Left cardiac atrium (tissue), 4 donors: ENCODE measurements at places on chromosomes 7 and 10. TPM values are rescaled to one million over a fixed set of nuclear protein-coding genes. Genes with fewer than 3 reads are reported as not detected.

GRCh38 chr10:130121486-130122079 is 11.0 kb upstream of the C10orf143 start:
- DNase-seq: no peak

DNA sequence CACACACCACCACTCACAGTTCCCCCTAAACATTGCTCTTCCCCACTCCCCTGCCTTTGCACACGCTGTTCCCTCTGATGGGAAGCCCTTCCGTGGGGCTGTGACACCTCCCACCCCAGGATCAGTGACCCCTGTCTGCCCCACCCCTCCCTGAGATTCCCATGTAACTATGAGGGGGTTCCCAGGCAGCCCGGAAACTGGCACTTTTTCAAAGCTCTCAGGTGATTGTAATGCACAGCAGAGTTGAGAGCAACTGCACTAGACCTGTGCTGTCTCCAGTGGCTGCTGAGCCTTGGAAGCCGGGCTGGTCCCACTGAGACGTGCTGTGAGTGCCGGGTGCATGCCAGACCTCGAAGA is 29.8 kb downstream of the GPRIN2 start:
- DNase-seq: peak; percentile 24

GRCh38 chr10:104893701-104894100 is 252.6 kb downstream of the SORCS3 start:
- DNase-seq: no peak

GRCh38 chr10:32139223-32140073 is 83.2 kb upstream of the KIF5B start:
- DNase-seq: peak; percentile 90

- DNase-seq: no peak
Observed at GRCh38 chr7:137563981-137564380, 220.4 kb upstream of the PTN start.

DNA sequence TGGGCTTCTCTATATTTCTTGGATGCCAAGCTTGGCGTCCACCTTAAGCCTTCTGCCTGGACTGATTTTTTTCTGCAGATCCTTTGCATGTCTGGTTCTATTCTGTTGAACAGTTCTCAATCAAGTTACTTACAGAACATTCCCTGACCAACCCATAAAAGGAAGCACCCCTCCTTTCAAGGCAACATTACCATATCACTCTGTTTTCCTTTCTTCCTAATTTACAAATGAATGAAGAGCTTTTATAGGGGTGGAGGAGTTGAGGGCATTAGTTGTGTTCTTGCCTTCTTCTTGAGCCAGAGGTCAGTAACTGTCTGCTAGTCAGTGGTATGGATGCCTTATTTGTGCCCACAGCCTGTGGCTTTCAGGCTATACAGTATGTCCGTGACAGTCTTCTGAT is 361.0 kb downstream of the PHTF2 start:
- DNase-seq: no peak

DNA sequence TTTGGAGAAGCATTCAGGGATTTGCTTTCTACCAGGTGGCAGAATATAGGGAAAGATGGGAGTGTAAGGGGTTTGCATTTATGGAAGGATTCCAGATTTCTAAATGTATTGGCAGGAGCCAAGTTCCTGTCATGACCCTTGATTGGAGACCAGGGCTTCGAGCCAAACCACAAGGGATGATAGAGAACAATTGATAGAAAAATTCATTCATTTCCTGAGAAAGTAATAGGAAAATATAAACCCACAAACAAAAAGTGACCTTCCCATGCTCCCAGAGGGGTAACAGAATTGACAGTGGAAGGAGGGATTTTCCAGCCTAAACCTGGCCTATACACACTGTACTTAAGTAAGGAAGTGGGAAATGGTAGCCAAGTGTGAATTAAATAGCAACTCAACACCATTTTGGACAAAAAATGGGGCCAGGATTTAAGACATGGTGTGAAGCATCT is 22.4 kb upstream of the IFIT2 start:
- no peak for DNase-seq

DNA sequence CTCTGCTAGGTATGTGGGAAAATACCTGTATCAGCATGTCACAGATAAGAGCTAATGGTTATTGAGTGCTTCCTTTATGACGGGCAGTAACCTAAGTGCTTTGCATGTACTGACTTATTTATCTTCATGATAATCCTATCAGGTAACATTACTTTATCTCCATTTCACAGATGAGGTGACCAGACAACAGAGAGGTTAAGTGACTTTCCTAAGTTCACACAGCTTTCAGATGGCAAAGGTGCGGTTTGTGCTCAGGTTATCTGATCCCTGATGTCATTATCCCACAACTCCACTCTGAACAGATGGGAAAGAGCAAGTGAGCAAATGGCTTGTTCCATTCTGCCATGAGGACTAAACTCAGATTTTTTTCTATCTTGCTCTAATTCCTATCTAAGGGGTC is 217.0 kb upstream of the PODXL start:
- DNase-seq: no peak

- DNase-seq: no peak
Observed at GRCh38 chr7:2853147-2853546, 9.0 kb upstream of the GNA12 start.

DNA sequence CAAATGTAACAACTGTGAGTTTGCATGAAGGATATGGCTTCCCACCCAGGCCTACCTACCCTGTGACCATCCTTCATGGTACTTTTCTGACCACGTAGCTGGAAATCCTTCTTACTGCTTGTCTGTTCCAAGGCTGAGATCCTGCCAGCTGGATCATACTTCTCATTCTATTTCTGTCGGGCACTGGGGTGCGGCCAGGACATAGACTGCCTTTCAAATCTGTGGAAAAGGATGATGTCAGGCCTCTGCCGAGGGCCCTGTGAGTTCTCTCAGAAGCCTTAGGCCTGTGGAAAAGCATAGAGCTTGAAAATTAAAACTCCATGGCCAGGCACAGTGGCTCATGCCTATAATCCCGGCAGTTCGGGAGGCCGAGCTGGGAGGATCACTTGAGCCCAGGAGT is 10.0 kb downstream of the VWC2 start:
- peak; percentile 61 for DNase-seq

DNA sequence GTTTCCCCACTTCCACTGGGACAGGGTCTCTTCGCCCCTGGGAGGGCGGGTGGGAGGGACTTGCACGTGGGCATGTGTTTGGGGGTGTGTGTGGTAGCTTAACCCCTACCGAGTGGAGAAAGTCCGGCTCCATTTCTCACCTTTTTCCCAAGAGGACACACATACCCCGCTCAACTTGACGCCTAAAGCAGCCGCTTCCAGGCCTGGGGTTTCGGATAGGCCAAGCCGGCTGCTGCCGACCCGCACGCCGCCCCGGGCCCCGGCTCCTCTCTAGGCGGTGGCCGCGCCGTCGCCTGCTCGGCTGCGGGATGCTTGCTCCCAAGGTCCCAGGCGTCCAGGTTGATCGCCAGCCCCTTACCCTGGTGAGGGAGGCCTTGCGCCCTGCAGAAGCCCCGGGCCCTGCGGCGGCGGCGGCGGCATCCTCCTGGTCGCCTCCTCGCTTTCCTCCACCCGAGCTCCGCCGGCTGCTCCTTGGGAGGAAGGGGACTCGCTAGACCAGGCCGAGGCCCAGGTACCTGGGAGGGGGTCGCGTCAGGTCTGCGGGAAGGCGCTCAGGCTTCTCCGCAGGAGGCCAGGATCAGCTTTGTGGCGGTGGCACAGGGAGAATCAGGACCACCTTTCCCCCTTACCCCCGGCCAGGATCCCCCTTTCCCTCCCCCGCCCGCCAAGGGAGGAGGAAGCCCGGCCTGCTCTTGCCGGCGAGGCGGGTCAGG is 3.2 kb upstream of the GATA3 start:
- DNase-seq: no peak

- no peak for DNase-seq
Observed at GRCh38 chr10:113053881-113054280, 103.8 kb downstream of the TCF7L2 start.

- no peak for DNase-seq
Observed at GRCh38 chr7:33961948-33962347, 56.6 kb downstream of the BMPER start.

DNA sequence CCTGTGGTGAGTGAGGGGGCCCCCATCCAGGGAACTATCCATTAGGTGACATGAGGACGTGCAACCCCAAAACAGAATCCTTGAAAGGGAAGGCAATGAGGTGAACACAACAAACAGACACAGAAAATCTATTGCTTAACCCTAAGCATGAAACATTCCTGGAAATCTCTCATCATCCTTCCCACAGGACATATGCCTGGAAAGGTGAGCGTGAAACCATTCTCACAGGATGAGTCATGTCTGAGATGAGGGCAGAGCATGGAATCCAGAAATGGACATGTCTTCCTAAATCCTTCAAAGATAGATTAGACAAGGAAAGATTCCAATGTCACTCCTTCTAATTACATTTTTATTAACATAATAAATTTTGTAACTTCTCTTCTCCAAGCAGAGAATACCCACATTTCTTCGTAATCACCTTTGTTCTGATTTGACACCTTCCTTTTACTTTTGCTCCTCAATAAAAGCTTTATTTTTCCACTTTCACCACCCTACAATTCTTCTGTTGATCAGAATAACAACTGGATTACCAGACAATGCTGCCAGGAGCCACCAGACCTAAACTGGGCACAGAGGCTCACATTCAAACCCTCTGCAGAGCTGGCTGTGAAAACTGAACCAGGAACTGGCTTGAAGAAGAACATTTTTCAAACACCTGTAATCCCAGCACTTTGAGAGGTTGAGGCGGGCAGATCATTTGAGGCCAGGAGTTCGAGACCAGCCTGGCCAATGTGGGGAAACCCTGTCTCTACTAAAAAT is 67.2 kb downstream of the COBL start:
- DNase-seq: no peak

- DNase-seq: no peak
Observed at GRCh38 chr10:7477538-7478334, 66.9 kb upstream of the SFMBT2 start.

DNA sequence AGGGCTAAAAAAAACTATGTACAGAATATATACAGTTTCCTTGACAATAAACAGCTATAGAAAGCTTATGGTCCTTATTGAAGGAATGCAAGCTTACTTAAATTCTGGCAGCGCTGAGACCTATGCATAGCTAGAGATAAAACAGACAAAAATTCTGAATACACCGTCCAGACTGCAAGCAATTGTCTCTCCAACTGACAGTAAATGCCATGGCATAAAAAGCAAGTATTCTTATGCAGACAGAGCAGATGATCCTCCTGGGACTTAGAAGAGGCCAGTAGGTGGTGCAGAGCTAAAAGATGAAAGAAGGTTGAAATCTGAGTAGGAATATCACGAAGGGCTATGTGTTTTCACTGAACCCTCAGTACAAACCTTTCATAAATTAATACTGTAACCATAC is 157.0 kb upstream of the CACNA2D1 start:
- DNase-seq: no peak

DNA sequence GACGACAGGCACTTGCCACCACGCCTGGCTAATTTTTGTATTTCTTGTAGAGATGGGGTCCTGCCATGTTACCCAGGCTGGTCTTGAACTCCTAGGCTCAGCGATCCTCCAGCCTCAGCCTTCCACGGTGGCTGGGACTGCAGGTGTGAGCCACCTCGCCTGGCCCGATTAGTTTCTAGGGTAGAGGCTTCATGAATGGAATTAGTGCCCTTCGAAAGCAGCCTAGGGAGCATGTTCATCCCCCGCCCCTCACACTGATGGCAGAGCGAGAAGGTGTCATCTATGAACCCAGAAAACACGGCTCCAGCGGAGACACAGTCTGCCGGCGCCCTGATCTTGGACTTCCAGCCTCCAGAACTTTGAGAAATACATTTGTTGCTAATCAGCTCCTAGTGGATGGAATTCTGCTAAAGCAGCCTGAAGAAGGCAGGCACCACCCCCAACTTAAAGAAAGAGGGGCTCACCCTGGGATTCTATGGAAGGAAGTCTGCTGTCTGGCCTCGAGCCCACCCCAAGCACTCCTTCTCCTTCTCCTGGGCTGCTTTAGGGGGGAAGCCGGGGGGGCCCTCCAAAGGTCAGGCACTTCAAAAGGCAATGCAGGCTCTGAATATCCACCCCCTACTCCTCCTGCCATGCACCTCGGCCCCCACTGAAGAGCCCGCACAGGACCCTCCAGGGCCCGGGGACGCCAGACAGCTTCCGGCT is 10.1 kb downstream of the PDGFA start:
- no peak for DNase-seq

- peak; percentile 54 for DNase-seq
Observed at GRCh38 chr7:70630818-70631457, 501.0 kb upstream of the GALNT17 start.

DNA sequence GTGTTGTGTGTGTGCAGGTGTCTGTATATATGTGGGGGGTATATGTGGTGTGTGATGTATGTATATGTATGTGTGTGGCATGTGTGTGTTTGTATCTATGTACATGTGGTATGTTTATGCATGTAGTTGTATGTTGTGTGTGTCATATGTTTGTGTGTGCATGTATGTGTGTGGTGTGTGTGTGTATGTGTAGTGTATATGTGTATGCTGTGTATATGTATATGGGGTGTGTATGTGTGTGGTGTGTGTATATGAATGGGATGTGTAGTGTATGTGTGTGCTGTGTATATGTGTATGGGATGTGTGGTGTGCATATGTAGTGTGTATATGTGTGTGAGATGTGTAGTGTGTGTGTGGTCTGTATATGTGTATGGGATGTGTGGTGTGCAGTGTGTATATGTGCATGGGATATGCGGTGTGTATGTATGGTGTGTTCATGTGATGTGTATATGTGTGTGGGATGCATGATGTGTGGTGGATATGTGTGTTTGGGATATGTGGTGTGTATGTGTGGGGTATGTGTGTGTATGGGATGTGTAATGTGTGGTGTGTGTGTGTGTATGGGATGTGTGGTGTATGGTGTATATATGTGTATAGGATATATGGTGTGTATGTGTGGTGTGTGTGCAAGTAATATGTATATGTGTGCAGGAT is 30.0 kb downstream of the IKZF1 start:
- DNase-seq: no peak

- DNase-seq: no peak
Observed at GRCh38 chr7:14835384-14835783, 67.2 kb downstream of the DGKB start.

Gene CARD11
- total RNA-seq: 0.42 TPM

Gene TECTB
- not detected for total RNA-seq

Gene NKX1-2
- not detected for total RNA-seq

Gene RBP3
- total RNA-seq: not detected

Gene DNAH11
- total RNA-seq: 2.9 TPM

Gene CACNB2
- total RNA-seq: 23.7 TPM

Gene ZMYND11
- 72.6 TPM for total RNA-seq

Gene RBP4
- total RNA-seq: 165 TPM

Gene HTR5A
- not detected for total RNA-seq

Gene TAC1
- total RNA-seq: not detected

Gene TECPR1
- total RNA-seq: 20.9 TPM

Gene PTPRZ1
- 2.1 TPM for total RNA-seq

Gene PNLIPRP2
- total RNA-seq: not detected

Gene PSD
- 3.4 TPM for total RNA-seq

Gene MYPN
- 110 TPM for total RNA-seq
